ENCODE measurements at places on chromosomes 2 and 18. TPM values are rescaled to one million over a fixed set of nuclear protein-coding genes. Genes with fewer than 3 reads are reported as not detected.

GRCh38 chr2:138237667-138238384, 263.7 kb upstream of the SPOPL start:
- DNase-seq: no peak

DNA sequence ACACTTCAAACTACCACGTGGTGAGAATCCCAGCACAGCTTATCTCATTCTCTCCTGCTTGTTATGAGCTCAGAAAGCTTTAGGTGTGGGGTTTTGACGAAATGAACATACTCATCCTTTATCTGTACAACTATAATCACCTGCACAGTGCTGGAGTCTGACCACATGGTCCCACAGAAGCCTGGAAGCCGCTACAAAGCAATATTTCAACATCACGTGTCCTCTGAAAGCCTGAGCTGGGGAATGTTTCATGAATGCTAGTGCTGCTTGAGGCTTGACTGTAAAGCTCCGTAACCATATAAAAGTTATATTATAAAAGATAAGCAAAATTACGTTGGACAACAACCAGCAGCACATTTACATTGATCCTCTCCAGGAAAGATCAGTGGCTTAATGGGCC, 43.9 kb downstream of the PIEZO2 start:
- no peak for DNase-seq

- no peak for DNase-seq
These were observed 12.6 kb upstream of the SEC11C start for GRCh38 chr18:59127047-59127446.

DNA sequence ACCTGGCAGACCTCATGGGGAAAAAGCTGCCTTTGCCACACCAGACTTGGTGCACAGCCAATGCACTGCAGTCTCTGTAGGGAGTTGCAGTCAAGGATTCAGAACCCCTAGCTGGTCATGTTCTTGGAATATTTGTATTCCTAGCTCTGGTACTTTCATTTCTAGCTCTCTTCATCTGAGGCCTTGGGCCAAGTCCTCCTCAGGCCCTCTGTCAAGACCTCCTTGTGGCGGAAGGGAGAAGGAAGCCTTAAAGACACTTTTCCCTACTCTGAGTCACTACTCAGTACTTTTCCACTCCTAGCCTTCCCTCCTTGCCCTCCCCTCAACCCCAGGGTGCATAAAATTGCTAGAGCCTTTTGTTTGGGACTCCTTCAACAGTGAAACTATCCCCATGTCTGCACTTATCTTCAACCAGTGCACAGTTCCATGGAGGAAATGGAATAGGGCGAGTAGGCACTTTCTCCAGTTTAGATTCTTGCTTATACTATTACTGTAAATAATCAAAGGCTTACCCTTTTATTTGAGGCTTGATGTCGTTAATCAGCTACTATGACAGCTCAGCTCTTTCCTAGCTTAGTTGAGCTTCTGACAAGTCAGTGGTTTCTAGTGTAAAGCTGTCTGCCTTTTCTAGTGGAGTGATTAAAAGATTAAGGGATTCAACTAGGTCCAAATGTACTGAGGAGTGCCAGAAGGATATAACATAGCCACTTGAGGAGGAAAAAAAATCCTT, 15.8 kb downstream of the M1AP start:
- no peak for DNase-seq

GRCh38 chr18:48330016-48330991, 78.9 kb downstream of the ZBTB7C start:
- DNase-seq: no peak

GRCh38 chr18:55452123-55452611, 135.8 kb downstream of the TCF4 start:
- no peak for DNase-seq

DNA sequence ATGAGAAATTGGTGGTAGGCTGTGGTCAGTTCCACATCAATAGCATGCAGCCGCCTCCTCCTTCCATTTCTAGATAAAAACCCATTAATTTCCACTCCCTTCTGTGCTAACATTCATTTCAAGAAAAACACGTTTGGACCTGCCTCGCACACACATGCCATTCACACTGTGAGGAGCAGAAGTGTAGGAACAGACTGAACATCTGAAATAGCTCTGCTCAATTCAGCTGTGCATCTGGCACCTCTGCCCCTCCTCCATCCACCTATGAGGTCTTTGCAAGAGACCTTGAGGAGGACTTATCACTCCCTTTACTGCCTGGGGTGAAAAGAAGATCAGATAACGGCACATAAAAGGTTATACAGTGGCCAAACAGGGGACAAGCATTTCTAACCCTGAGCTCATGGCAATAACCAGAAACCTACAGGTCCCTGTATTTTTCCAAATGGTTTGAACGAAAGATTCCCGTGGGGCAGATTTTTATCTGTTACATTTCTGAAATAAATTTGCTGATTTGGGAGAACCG, 30.8 kb upstream of the LRP2 start:
- no peak for DNase-seq

DNA sequence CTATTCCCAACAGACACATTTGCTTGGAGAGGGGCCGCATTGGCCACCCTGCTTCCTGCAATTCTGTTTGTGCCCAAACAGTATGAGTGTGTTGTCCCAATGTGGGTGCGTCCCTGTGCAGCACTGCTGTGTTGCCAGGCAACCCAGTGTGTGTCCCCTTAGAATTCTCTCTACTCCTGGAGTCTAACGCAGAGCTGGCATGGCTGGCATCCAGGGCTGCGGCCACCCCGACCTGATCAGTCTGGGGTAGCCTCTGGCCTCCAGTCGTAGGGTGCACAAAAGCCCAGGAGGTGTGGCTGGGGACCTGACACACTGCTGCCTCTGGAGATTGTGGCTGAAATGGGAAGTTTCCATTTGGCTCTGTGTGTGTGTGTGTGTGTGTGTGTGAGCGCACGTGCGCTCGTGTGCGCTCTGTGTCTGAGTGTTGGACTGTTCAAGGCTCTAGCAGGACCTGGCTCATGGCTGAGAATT, 48.0 kb downstream of the TEX44 start:
- DNase-seq: no peak

- DNase-seq: no peak
These were observed 234.3 kb downstream of the AGAP1 start for GRCh38 chr2:235727891-235728799.

DNA sequence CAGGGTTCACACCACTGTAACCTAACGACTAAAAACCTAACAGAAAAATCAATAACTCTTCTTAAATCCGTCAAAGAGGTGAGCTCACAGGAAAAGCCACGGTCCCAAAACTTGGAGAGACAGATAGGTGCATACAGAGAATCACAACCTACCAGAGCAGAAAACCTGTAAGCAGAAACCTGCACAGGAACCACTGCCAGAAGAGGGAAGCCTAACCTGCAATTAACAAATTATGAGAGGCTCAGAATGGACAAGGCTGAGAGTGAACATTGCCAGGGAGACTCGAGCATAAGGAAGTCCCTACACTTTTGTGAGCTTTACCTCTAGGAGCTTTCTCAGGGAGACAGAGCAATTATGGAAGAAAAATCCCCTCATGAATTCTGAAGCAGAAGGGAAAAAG, 156.2 kb upstream of the NETO1 start:
- DNase-seq: no peak

DNA sequence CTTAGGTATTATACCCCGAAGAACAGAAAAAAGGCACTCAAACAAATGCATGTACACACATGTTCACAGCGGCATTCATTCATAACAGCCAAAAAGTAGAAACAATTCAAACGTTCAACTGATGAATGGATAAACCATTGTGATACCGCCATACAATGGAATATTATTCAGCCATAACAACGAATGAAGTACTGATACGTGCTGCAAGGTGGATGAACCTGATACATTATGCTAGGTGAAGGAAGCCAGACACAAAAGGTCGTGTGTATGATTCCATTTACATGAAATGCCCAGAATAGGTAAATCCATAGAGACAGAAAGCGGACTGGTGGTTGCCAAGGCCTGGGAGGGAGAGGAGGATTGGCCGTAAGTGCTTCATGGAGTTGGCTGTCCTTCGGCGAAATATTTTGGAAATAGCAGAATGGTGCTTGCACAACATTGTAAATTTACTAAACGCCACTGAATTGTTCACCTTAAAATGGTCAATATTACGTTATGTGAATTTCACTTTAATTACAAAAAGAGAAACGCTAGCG, 750 bp upstream of the RMP24 start:
- DNase-seq: no peak

GRCh38 chr2:18110222-18110621, 231.8 kb downstream of the KCNS3 start:
- DNase-seq: no peak

DNA sequence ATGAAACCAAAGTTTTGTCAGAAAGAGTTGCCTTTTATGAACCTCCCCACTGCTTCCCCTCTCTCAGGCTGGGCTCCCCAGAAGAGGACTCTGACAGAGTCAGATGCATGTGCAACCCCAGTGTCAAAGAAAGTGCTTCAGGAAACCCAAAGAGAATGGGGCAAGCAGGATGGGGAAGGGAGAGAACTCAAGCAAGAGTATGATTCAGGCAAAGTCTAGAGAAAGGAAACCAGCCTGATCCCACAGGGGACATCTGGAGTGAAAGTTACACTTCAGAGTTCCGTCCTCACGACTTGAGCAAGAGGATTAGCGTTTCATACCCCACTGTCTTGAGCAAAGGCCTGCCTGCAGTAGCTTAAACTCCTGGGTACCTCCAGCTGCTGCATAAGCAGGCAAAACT, 51.8 kb upstream of the EPC2 start:
- DNase-seq: no peak

DNA sequence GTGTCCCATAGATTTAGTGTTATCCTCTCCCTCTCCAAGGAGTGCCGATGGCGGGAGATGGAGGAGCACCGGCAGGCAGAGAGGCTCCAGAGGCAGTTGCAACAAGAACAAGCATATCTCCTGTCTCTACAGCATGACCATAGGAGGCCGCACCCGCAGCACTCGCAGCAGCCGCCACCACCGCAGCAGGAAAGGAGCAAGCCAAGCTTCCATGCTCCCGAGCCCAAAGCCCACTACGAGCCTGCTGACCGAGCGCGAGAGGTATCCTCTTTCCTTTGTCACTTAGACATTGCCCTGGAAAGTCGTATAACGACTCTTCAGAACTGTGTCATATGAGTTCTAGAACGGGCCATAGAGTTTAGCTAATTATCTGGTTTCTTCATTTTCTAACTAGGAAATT, 132.2 kb upstream of the IL1R2 start:
- DNase-seq: no peak

DNA sequence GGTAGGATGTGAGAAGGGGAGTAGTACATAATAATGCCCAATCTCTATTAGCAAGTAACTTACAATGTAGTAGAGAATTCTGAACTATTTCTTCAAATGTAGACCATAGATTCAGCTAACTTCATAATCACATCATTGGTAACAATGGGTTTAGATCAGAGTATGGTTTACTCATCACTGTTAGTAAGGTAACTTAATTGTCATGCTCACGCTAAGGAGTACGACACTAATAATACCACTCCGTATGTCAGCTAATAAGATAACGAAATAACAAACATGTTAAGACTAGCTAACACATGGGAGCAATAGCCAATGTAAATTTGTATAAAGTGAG, 56.4 kb upstream of the CCDC141 start:
- DNase-seq: no peak

DNA sequence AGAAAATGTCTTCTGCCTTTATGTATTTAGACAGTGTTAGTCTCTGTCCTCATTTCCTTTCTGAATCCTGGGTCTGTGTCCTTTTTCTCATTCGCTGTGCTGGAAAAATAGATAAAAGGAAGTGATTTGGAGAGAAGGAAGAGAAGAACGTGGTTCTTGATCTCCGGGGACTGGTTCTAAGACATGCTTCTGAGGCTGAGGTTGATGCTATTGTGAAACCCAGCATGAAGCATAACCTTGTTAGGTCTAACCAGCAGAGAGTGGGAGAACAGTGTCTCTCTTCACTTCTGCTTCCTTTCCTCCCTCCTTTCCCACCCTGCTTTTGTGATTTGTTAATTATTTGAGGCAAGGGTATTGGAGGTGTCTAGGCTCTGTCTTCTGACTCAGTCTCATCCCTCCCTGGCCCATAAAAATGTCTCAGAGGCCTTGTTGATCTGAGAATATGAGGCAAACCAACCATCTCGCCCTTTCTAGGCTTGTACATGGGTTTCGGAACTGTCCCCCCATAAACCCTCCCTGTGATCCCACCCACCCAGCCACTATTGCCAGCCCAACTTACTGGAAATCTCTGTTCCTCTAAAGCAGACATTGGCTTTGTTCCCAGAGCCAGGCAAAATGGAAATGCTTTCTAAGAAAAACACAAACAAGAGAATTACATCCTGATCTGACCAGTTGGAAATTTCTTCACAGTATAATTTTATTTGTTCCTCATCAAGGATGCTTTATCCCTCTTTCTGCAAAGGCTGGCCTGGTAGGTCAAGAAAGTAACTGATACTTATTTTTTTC, 360.6 kb upstream of the TNP1 start:
- no peak for DNase-seq

- no peak for DNase-seq
These were observed 43.9 kb upstream of the VWA3B start for GRCh38 chr2:98043101-98043500.

DNA sequence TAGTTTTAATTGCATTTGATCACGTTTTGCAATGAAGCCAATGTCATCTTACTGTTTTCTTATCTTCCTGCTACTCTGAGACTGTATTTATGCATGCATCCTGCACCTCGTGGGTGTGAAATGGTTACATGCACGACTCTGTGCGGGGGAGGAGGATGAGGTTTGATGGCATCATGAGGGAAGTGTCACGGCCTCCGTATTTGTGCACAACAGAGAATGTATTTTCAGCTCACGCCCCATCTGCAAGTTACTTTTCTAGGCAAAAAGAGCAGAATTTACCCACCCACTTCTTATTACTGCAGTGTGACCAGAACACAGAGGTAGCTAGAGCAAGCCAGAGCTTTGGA, 145.1 kb downstream of the TDRD15 start:
- no peak for DNase-seq

GRCh38 chr2:14778015-14778414, 145.5 kb downstream of the LRATD1 start:
- DNase-seq: no peak

- no peak for DNase-seq
These were observed 266.6 kb downstream of the TFCP2L1 start for GRCh38 chr2:121018136-121019061.

Gene IMPACT
- total RNA-seq: 11.1 TPM

Gene VWC2L
- total RNA-seq: not detected

Gene PPIL3
- total RNA-seq: 55.5 TPM

Gene GNLY
- total RNA-seq: 4.3 TPM

Gene AQP12A
- total RNA-seq: not detected

Gene NFATC1
- total RNA-seq: 120 TPM

Gene AGFG1
- total RNA-seq: 83.3 TPM

Gene DOK1
- 41.4 TPM for total RNA-seq

Gene CFAP65
- not detected for total RNA-seq
